ENCODE measurements at places on chromosomes 6 and 20. TPM values are rescaled to one million over a fixed set of nuclear protein-coding genes. Genes with fewer than 3 reads are reported as not detected.

DNA sequence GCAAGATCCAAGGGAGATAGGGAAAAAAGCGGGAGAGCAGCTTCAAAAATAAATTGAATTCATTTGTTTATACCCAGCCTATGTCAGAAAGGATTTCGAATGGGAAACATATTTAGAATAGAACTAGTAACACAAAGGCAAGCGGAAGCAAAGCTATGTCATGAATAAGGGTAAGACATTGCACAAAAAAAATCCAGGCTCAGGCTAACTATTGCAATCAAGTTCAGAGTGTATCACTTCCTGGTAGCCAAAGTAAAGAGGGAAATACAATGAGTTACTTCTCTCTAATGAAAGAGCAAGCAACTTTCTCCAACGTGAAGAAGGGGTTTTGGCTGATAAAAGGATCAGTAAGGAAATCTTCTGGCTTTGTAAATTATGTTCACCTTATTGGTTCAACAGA is 212.8 kb downstream of the ZMYND8 start:
- no peak for DNase-seq

The GRIK2 gene
- total RNA-seq = 1.5 TPM

DNA sequence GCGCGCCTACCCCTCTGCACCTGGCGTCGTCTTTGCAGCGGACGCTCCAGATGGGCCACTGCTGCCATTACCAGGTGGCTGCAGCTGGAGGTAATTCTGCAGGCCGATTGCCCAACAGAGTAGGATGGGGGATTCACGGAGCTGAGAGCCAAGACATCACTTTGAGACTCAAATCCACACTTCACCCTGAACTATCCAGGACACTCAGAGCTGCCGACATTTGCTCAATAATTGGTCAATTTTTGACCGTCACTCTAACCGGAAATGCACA is 694.9 kb upstream of the FLRT3 start:
- DNase-seq = no peak

DNA sequence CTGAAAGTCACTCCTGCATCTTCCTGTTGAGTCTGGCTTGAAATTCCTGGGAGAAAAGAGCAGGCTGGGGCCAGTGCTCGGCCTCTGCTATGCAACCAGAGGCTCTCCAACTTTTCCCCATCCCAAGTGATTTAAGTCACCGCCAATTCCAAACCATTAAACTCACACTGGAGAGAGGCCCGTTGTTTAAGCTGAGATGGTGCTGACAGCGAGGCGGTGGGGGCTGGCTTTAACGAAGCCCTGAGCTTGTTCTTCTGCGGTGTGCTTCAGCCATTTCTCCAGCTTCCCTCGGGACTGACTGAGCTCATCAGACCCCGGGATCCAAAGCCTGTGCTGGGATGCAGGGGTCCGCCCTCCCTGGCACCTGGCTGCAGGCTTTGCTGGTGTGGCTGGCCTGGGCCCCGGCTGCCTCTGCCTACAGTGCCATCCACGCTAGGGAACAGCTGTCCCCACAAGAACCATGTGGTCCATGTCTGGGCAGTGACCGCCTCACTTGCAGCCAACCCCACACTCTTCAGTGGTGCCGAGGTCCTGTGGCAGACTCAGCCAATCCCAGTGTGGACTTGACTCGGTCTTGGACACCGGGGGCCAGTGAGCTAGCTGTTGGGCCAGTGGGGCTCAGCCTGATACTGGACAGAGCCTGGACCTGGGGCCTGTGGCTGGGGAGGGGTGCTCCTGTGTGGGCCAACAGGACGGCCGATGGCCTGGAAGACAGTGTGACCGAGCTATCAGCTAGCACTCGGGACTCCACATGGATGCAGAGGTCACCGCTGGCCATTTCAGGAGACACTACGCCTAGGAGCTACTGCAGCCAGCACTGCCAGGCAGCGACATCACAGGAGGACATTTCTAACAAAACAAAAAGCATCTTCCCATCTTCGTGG is 21.2 kb downstream of the RAMACL start:
- DNase-seq = peak; percentile 14
